ENCODE measurements at places on chromosomes 1 and 21. TPM values are rescaled to one million over a fixed set of nuclear protein-coding genes. Genes with fewer than 3 reads are reported as not detected.

The ANGPTL3 gene
- not detected for total RNA-seq

The OLIG2 gene
- not detected for total RNA-seq

The CNR2 gene
- not detected for total RNA-seq

The CELA3B gene
- total RNA-seq: 3.1 TPM

The ALDH4A1 gene
- 31.4 TPM for total RNA-seq

The SPEN gene
- 80.2 TPM for total RNA-seq

The ASCL5 gene
- not detected for total RNA-seq
